ENCODE measurements at places on chromosomes 11 and 22.

- DNase-seq: no peak
These were observed 5.7 kb downstream of the IGSF22 start for GRCh38 chr11:18720091-18720807.

DNA sequence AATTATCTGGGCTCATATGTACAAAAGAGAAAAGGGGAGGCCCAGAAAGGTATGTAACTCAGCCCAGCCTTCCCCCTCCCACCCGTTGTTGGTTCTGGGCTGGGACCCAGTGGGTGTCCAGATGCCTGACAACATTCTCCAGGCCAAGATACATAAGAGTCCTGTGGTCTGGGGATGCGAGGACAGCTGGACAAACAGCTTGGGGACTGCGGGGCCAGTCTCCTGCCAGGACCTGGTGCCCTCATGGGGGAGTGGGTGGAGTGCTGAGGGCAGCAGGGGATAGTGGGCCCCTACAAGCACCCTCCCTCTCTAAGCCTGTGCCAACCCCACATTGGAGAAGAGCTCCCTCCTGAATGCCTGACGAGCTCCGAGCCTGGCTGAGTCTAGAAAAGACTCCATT is 3.5 kb upstream of the SLC22A6 start:
- DNase-seq: no peak

DNA sequence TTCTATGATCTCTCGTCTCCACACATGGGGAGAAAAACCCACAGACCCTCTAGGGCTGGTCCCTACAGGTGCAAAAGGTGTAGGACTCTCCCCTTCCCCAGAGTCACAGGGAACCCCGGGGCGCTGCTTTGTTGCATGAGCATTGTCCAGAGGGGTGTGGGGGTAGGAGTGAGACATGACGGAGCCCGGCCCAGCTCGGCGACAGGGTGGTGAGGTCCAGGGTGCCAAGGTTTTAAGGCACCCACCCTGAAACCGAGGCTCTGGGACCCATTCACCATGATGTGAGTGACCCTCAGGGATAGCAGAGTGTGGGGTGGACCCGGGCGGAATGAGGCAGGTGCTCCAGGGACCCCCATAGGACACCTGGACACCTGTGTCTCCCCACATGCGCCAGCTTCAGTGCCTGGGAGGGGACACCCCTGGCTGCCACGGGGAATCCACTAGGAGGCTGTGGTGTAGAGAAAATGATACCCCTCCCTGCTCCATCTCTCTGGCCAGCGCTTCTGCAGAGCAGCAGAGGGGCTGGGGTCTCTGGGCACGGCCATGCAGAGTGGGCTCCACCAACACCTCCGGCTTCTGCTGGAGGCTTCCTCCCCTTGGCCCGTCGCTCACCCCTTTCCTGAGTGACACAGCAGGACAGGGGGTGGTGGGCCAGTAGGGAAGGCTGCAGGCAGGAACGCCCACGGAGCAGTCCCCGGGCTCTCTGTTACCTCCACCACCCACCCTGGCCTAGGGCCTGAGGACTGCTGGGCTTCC is 15.2 kb downstream of the KRTAP5-5 start:
- no peak for DNase-seq

DNA sequence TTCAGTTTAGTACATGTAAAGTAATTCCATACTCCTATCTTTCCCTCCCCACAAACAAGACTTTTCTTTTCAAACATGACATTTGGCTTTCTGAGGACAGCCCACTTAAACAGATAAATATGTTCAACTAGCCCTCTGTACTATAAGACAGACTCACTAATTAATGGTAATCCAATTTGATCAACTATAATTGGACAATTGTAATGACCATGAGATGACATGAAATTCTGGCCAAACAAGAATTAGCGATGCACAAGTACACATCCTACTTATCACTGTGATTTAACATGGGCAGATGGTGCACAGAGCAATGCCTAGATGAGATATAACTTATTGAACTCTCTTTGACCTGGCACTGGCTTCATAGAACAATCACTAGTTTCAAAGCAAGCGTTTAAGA is 1033.7 kb upstream of the CCDC90B start:
- peak; percentile 53 for DNase-seq

- no peak for DNase-seq
These were observed 65.3 kb upstream of the CLTCL1 start for GRCh38 chr22:19356708-19357269.

GRCh38 chr11:69352715-69353319 is 58.9 kb downstream of the MYEOV start:
- no peak for DNase-seq

- DNase-seq: no peak
These were observed 92.0 kb downstream of the LARGE1 start for GRCh38 chr22:33828302-33828701.

DNA sequence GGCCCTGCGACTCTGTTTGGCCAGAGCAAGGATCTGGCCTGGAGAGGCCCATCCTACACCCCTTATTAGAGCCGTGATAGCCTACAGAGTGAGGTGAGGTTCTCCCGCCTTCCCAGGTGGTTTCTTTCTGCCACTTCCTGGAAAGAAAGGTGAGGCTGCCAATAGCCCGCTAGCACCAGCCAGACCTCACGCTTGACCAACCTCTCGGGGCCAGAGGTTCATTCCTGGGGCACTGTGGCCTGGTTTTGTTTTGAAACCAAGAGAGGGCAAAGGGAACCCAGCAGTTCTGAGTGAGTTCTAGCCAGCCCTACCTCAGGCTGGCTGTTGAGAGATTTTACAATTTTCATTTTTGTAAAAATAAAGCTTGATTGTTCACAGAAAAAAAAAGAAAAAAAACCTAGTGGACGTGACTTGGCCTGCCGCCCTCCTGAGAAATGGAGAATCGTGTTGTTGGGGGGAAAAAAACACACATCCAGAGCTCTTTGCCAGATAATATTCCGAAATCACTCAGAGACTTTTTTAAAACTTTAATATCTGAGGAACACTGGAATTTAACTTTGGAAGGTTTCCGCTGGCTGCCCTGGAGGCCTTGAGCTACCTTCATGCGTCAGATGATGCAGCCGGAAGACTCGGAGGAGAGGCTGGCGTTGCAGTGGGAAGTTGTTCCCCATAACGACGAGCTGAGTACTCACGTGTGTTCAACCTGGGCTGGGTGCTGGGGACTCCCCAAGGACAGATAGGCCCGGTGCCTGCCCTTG is 84.5 kb downstream of the BCR start:
- DNase-seq: no peak

DNA sequence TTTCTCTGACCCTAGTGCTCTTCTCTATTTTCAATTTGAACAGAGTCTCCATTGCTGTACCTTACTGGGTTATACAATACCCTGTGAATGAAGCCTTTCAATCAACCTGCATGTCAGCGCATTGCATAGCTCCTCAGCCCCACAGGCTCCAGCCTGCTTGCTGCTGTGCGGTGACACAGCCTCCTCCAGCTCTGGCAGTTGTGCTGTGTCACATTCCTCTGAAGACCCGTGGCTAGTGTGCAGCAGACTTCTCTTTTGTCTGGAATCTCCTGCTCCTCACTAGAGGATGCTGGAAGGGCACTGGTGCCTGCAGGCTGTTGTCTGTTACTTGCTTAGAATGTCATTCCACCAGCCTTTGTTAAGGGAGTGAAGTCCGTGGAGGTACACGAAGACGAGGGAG is 390.1 kb upstream of the B3GAT1 start:
- no peak for DNase-seq

DNA sequence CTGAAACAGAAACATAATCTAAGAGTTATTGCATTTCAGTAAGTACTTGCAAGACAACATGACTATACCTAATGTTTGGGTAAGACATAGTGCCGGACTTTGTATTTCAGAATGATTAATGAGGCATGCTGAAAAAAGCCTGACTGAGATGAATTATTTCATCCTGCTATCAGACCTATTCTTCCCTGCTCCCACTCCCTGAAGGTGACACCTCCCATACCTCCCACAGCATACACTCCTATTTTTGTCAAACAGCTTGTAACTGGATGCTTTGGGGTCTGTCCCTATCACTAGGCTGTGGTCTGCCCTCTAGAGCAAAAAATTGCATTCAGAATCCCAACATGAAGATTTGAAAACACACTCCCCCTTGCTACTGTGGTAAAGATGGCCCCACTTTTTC is 10.9 kb upstream of the SCN3B start:
- no peak for DNase-seq

DNA sequence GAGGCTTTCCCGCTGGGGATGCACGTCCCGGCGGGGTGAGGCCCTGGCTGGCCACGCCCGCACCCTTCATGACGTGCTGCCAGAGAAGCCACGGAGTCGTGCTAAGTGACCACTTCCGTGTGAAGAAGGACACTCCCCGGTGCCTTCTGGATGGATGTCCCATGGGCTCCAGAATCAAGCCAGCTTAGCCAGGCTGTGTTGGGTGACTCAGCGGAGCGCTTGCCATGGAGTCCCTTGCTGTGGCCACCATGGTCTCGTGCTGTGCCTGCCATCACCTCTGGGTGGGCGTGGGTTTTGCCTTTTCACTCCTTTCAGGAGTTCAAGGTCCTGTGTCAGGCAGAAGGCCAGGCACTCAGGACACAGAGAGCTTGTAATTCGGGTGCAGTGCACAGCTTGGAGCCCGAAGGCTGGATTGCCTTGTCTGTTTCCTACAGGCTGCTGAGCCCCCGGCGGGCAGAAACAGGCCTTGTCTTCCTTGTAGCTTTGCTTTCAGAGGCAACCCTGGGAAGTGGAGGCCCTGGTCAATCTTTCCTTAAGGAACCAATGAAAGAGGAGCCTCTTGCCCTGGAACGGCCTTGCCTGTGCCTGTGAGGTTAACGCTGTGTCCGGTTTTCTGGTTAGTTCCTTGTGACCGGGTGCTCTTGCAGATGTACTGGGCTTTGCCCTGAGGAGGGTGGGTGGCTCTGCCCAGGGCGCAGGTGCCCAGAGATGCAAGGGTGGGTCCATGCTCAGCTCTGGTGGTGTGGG is 268.6 kb downstream of the TBC1D22A start:
- no peak for DNase-seq

GRCh38 chr11:58922479-58922878 is 16.8 kb upstream of the GLYATL1 start:
- no peak for DNase-seq

All from NCI-H524 (cell line).